Activated CD8-positive, alpha-beta memory T cell treated with anti-CD3 and anti-CD28 coated beads for 4 hours (primary cell): ENCODE measurements at places on chromosomes 13 and 19.

DNA sequence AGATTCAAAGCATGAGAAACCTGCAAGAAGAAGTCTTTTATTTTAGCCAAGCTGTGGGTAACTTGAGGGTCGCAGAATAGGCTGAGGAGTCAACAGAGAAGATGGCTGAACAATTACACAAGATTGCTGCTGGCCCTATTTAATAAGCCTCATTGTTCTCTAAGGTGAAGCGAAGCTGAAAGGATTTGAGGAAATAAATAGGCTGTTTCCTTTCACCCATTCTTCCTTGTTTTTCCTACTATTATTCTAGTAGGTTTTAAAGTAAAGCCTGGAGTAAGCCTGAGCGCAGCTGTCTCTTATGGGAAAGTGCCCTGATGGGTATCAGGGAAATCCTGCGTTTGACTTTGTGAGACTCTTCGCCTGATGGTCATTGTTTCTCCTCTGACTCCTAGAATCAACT lies 25.0 kb upstream of the PCCA start:
- DNase-seq: no peak

GRCh38 chr13:107295416-107296140 lies 727.6 kb upstream of the ARGLU1 start:
- no peak for DNase-seq

GRCh38 chr13:79810018-79810417 lies 329.1 kb downstream of the NDFIP2 start:
- DNase-seq: no peak

- DNase-seq: peak; percentile 44
Observed at GRCh38 chr19:35267818-35268535, 785 bp upstream of the USF2 start.

GRCh38 chr19:16702123-16702522 lies 17.5 kb upstream of the NWD1 start:
- no peak for DNase-seq

- no peak for DNase-seq
Observed at GRCh38 chr19:9819596-9819909, 674 bp upstream of the FBXL12 start.

DNA sequence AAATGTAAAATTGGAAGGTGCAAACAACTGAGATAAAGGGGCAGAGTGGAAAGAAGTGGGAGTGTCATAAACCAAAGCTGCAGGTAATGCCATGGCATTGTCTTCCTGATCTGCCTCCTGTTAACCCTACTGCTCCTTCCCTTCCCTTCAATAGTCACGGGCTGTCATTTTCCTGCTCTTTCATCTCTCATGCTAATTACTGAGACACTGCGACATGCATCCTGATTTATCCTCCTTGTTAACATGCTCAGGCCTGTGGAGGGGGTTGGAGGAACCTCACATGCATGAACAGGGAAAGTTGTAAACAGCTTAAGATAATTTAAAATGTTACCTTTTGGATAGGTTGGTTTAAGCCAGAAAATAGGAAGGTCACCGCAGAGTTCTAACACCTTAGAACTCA lies 27.2 kb downstream of the CNMD start:
- no peak for DNase-seq

DNA sequence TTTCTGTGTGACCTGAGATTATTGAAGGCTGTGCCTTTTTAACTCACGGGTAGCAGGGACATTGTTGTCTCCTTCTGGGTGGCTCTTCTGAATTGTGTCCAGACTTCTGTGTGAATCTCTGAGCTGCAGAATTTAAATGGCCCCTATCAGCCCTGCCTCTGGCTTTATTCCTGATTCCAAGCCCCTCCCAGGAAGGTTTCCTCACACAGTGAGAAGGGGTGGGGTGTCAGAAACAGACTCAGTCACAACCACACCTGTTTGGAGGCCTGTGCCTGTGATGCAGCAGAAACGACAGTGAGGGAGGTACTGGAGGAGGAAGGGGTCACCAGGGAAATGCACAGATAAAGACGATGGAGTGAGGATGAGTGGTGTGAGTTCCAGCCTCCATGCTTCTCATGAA lies at the start of gene CLC:
Gene CLC, minus strand, starts transcription at position 139 of the 400 bp plus-strand sequence. Its CDS starts 77 bp downstream, at position 62.
- DNase-seq: no peak

GRCh38 chr19:9871626-9872338 lies 36.7 kb downstream of the PIN1 start:
- DNase-seq: no peak
